ENCODE measurements at places on chromosomes 16 and 17. TPM values are rescaled to one million over a fixed set of nuclear protein-coding genes. Genes with fewer than 3 reads are reported as not detected.

TLCD2 gene
- polyA plus RNA-seq, result 0.27 TPM

NPIPB2 gene
- polyA plus RNA-seq, result 7.8 TPM

MYH11 gene
- polyA plus RNA-seq, result 9.7 TPM

BAHCC1 gene
- polyA plus RNA-seq, result 19.5 TPM

COA3 gene
- polyA plus RNA-seq, result 139 TPM

CACNG1 gene
- polyA plus RNA-seq, result 1.1 TPM
